GM12864 (cell line): ENCODE measurements at places on chromosomes 1 and 21.
A peak's percentile ranks its signal among the peaks of the same experiment; 100 is the strongest.

- DNase-seq = no peak
These were observed 41.5 kb upstream of the GBP6 start for GRCh38 chr1:89322402-89322801.

DNA sequence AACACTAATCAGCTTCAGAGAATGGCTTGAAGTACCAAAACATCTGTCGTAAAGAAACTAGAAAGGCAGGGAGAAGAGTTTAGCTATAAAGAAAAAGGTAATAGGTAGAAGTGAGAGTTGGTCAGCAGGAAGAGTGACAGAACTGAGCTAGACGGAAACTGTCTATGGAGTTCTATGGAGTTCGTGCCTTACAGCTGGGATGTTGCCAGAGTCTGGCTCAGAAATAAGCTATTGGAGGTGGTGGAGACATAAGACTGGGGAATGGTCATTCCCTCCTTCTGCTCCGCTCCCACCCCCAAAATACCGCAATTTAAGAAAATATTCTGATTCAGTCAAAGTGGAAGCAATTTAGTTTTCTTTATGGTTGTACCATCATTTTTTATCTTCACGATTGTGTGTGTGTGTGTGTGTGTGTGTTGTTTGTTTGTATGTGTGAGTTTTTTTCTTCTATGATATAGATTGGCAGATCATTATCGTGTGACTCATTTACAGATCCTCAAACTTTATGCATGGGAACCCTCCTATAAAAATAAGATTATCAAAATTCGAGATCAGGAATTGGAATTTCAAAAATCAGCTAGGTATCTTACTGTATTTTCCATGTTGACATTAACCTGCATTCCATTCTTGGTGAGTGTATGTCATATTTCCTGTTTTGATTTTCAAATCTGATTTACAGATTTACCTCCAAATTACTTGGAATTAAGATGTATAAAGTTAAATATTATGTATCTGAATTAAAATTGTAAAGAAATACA is 79.0 kb downstream of the HSPA13 start:
- no peak for DNase-seq

- DNase-seq = peak; percentile 57
These were observed 96.8 kb downstream of the INTS7 start for GRCh38 chr1:211938561-211938997.

DNA sequence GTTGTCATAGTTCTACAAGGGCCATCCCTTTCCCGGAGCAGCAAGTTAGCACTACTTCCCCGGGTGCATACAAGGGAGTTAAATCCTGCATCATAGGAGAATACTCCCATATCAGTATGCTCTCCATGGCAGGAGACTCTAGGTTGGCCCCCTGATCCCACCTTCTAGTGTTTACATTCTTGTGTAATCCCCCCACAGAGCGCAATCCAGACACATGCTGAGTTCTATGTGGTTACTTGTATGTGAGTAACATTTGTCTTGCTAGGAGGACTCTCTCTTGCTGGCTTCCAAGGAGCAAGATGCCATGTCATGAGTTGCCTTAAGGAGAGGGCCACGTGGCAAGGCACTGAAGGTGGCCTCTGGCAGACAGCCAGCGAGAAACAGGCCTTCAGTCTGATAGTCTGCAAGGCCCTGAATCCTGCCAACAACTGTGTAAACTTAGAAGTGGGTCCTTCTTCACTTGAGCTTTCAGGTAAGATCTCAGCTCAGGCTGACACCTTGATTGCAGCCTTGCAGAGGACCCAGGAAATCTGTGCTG is 155.3 kb downstream of the CDC7 start:
- DNase-seq = no peak

GRCh38 chr1:226634166-226634588 is 85.6 kb downstream of the STUM start:
- DNase-seq = no peak

DNA sequence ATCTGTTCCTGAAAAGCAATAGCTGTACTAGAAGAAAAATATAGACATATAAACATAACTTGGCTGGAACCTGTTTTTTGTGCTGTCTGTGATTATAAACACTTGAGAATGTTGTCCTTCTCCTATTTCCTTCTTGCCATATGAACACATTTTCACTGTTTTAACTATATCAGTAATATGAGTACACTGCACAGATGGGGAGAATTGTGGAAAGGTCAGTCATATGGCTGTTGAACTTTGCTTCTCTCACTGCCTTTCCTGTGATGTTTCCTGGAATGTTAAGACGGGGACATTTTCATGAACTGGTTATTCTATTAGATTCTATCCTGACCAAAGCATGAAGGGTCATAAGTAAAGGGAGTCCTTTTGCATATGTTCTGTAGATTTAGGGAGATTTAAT is 24.9 kb downstream of the HMCN1 start:
- no peak for DNase-seq

- no peak for DNase-seq
These were observed 91.3 kb upstream of the COA6 start for GRCh38 chr1:234281826-234282489.

GRCh38 chr1:94025383-94026340 is 95.3 kb downstream of the ABCA4 start:
- DNase-seq = no peak

- DNase-seq = no peak
These were observed 1.4 kb downstream of the SLC22A15 start for GRCh38 chr1:115977499-115978258.

- no peak for DNase-seq
These were observed 31.5 kb downstream of the LYST start for GRCh38 chr1:235835226-235835625.

DNA sequence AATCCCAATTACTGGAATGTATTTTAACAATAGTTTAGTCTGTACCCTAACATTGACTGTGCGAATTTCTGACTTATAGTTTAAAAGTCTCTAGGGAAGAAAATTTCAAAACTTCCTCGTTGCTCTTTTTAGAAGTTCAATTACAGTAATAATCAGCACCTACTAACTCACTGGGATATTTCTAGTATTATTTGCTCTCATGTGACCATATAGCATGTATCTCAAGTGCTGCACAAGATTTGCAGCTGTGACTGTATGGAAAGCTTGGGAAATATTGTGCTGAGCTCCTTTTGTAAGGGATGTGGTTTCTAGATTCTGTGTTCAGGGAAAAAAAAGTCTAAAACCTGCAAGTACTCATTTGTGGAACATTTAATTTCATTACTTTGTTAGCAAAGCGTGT is 153.1 kb downstream of the ST6GALNAC3 start:
- no peak for DNase-seq

DNA sequence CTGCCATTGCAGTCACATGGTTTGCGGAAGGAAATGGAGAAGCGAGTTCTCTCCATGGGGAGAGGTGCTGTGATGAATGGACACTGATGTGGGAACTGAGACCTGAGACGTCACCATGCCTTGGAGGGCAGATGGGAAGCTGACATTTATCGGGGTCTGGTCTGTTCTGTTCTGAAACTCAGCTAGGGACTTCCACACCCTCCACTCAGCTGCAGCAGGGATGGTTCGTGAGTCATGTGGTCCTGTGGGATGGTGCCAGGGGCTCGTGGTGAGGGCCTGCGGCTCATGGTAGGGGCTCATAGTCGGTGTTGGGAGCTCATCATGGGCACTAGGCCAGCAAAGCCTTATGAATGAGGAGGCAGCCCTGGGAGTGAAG is 6.1 kb downstream of the GPR137B start:
- DNase-seq = no peak

- DNase-seq = no peak
These were observed 620.5 kb upstream of the PKN2 start for GRCh38 chr1:88063605-88064004.

GRCh38 chr1:220409771-220410595 is 118.0 kb upstream of the MARK1 start:
- no peak for DNase-seq

DNA sequence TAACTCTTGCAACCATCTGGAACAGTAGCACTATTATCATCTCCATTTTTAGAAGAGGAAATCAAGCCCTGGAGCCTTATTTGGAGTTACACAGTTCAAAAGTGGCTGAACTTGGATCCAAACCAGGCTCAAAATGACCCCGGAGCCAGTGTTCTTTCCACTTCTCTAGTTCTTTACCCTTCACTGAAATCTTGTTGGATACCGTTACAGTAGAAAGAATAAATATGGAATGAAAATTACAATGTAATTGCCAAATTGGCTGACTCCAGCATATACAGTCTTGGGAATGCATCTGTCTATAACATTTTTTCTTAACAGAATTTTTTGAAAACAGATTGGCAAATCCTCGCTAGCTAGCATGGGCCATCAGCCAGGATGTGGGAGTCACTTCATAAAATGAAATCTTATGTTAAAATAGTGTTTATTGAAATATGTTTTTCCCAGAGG is 261.4 kb downstream of the CTH start:
- no peak for DNase-seq

GRCh38 chr1:17120962-17121837 is 1.9 kb upstream of the PADI2 start:
- DNase-seq = no peak

GRCh38 chr1:229913489-229913888 is 153.5 kb upstream of the GALNT2 start:
- DNase-seq = no peak

DNA sequence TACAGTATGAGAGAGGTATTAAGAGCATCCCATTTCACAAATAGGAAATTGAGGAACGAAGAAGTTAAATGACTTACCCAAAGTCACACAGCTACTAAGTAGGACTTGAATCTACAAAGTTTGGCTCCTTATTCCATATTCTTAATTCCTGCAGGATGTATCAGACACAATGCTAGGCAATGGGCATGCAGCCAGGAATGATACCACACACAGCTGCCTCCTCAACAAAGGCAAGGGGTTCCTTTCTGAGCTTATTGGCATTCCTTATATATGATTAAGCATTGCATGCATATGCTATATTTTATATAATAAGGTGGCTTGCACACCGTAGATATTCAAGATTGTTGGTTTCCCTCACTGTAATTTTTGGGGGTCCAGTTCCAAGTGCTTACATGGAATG is 34.2 kb upstream of the JUN start:
- DNase-seq = no peak

GRCh38 chr21:44996983-44997936 is 57.4 kb downstream of the SLX9 start:
- DNase-seq = no peak

DNA sequence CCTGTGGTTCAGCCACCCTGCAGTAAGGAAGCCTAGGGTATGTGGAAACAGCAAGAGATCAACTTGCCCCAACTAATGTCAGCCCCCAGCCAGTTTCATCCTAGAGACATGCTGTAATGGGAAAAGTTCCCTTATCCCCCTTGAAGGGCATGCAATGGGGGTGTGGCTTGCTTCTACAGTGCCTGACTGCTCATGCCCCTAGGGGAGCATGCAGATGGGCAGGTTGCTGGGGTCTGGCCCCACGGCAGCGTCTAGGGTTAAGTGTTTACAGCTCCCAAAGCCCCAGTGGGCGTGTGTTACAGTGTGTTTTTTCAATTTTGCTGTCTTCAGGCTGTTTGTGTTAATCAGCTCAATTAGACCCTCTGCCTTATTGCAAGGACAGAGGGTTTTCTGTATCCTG is 1105.9 kb downstream of the AMY1C start:
- DNase-seq = no peak

DNA sequence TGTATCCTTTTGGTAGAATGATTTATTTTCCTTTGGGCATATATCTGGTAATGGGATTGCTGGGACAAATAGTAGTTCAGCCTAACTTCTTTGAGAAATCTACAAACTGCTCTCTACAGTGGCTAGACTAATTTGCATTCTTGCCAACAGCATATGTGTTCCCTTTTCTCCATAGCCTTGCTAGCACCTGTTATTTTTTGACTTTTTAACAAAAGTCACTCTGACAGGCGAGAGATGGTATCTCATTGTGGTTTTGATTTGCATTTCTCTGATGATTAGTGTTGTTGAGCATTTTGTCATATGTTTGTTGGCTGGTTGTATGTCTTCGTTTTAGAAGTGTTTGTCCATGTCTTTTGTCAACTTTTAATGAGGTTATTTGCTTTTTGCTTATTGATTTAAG is 99.8 kb downstream of the UCK2 start:
- DNase-seq = peak; percentile 43

DNA sequence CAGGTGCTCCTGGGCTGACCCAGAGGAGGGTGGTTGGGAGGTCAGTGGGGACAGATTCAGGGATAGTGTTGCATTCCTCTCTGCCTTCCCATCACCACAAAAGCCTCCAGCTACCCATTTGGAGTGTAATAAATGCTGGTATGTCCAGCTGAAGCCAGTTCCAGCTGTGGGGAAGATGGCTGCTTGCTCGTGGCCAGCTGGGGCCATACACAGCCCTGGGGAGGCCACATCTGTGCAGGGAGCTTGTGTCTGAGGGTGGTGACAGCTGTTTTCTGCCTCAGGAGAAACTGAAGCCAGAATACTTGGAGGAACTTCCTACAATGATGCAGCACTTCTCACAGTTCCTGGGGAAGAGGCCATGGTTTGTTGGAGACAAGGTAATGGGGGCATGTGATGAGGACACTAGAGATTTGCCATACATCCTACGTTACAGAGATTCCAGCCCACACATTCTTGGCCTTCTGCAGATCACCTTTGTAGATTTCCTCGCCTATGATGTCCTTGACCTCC is 2.7 kb downstream of the GSTM4 start:
- DNase-seq = no peak

GRCh38 chr1:16172964-16173446 is 17.1 kb upstream of the EPHA2 start:
- DNase-seq = no peak

GRCh38 chr1:6171548-6172124 is 8.5 kb downstream of the CHD5 start:
- DNase-seq = no peak

DNA sequence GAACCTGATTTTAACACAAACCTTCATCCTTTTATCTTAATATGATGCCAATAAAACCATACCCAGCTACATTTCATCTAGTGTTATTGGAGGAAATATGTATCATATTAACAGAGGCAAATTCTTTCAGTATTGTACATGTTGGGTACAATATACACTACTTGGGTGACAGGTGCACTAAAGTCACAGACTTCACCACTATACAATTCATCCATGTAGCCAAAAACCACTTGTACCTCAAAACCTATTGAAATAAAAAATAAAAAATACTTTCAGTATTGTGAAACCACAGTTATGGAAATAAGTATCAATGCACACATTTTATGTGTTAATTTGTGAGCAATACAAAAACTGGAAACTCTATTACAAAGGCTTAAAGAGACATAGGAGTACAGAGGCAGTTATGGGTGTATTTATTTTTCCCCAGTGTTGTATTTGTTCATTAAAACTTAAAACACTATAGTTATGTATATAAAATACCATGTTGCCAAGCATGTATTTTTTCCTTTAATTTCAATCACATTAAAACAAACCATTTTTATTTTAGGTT is 25.1 kb upstream of the GPR88 start:
- no peak for DNase-seq

DNA sequence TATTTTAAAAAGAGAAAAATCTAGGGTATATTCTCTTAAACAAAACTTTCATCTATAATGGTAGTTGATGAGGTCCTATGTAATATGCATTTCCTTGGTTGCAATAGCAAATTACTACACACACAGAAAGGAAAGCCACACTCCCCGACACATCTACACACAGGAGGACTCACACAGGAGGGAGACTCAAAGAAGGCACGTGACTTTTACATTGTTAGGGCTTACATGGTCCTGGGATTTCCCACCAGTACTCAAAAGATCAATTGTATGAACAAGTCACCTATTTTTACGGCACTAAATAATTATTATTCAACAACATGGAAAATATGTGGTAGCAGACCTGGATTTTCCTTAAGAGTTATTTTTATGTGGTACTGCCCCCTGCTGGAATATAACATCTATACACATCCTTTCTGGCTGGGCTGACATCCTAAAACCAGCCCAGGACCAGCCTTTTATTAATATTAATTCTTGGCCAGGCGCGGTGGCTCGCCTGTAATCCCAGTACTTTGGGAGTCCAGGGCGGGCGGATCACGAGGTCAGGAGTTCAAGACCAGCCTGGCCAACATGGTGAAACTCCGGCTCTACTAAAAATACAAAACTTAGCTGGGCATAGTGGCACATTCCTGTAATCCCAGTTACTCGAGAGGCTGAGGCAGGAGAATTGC is 33.9 kb upstream of the LGALS8 start:
- no peak for DNase-seq
